ENCODE measurements at places on chromosomes 5 and 9.

DNA sequence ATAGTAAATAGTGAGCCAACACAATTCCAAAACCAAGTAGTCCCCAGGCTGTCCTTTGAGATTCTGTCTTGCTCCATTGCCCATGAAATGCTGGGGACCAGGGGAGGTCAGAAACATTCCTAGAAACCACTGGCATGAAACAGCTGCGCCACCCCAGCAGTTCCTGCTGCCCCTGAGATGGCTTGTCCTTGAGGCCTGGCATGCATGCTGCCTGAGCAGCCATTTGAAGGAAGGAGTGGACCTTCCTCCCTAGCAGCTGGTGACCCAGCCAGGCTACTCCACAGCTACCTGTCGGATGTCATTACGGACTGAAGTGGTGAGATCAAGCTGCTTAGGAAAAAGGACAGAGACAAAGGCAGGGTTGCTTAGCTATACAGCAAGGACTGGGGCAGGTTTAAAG, 260.6 kb downstream of the DENND1A start:
- DNase-seq, result peak; percentile 6

GRCh38 chr5:141439411-141440141, 9.3 kb downstream of the PCDHGA12 start:
- DNase-seq, result no peak

DNA sequence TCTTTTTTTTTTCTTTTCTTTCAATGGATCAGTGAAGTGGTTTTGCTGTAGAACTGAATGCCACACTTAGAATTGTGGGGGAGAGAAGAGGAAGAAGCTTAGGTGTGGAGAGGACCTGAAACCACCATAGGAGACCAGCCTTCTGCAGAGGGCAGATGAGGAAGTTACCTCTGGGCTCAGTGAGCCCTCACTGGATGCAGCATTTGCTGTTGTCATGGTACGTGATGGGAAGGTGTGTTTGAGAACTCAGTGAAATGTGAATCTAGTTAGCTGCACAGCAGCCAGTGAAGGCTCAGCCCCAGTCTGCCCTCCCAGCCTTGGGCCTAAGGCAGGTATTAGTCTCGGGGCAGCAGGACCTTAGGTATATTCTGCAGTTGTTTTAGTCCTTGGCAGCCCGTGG, 17.5 kb downstream of the CYFIP2 start:
- no peak for DNase-seq

GRCh38 chr5:94316916-94317838, 301.2 kb downstream of the KIAA0825 start:
- DNase-seq, result peak; percentile 23

DNA sequence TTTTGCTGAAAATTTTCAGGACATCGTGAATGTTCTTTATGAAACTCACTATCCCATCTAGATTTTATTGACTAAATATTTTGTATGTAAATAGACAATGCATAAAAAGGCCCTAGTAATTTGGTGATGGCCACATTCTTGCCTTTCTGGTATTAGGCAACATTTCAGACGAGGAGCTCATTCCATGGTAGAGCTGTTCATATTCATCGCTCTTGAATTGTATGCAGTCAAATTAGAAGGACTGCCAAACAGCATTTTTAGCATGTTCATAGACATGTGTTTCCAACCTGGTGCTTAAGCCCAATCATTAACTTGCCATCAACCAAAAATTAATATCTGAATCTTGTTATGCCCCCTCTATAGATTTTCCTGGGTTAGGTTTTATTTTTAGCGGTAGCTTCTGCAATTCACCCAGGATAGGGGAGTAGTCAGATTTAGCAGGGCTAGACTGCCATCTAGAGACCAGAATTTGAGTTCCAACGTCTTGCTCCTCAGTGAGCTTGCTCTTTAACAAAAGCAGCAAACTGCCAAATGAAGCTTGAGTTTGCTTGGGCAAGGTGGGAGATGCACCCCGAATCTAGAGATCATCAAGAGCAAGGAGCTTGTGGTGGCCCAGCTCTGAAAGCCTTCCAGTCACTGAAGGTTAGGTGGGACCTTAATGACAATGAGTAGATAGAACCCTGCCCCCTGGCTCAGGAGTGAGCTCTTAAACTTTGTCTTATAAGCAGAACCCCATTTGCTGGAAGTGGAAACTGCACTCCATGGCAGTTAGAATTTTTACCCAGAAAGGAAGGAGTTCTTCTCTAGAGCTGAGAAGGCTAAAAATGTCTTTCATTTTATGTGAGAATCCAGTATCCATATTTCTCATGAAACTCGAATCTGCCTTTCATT, 456.2 kb downstream of the RASEF start:
- DNase-seq, result peak; percentile 62

GRCh38 chr5:151085517-151086041, 4.7 kb upstream of the TNIP1 start:
- DNase-seq, result peak; percentile 42

GRCh38 chr5:133969654-133970324, 1.4 kb upstream of the C5orf15 start:
- DNase-seq, result peak; percentile 55

GRCh38 chr9:70856411-70856810, 265.0 kb downstream of the TRPM3 start:
- DNase-seq, result no peak

DNA sequence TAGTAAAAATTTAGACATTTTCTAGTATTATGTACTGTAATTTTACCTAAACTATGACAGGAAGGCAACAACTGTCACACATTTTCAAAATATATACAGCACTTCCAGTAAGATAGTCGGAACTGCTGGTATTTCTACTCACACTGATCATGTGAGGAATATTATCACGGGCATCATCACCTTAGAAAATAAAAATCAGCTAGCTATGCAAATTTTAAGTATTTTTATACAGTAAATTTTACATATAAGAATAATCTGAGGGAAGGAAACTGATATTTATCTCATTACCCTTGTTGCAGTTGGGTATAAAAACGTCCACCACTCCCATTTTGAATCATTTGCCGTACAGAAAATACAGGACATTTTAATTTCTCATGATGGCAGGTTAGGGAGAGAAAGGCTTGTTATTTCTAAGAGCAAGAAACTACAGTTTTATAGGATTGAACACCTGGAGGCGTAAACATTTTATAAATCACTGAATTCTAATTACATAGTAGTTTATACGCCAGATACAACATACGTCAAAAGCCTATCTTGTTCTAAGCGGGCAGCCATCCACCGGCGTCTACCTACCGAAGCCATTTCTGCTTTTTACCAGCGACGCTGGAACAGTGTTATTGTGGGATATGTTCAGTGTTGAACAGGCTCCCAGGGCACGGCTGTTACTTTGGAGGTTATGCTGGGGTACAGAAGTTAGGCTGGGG, 729 bp upstream of the TNPO1 start:
- no peak for DNase-seq

DNA sequence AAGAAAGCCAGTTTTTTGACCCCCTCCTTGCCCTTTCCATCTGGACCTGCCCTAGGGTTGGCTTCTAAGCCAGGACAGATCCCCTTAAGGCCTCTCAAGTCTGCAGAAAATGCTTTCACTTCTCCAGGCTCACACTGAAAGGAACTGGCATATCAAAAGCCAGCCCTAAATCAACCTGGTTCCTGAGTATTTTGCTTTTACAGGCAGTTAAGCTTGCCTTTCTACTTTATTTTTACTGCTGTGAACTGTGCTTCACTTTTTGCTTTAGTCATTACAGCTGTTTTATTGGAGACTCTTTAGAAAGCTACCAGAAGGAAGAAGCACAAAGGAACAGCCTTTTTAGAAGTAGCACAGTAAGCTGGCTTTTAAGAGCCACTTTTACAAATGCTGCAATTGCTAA, 5.0 kb downstream of the TARS1 start:
- DNase-seq, result no peak

DNA sequence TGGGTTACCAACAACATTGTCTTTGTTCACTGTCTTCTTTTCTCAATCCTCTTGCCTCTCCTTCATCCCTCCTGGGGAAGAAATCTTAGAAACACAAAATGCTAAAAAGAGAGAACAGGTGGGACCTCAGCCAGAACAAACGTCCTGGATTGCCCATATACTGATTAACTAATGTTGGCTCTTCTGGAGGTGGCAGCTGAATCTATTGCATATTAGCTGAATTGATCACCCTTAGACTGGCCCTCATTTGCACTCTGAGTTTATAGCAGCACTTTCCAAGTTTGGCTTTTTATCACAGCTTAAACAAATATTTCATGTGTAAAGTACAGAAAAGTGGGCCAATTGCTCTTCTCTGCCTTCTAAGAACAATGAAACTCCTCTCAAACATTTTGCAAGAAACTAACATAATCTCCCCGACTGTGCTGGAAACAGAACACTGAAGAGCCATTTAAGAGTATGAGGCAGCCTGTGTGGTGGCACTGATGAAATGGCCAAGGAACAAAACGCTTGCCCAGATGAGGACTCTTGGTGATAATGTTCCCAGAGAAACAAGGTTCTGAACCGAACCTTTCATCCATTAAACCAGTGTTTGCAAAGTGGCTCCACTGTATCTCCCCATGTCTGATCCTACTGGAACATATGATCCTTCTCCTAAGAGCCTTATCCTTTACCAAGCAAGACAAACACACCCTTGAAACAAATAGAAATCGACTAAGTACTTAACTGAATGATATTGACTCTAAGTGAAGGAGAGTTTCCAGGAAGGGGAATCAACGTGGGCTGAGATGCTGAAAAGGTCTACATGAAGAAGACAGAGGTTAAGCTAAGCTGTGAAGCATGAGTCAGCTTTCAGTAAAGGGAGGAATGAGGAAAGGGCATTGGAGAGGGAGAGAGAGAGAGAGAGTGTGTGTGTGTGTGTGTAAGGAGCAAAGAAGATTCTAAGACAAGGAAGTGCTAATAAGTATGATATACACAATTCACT, 83.2 kb upstream of the LIFR start:
- DNase-seq, result peak; percentile 32

DNA sequence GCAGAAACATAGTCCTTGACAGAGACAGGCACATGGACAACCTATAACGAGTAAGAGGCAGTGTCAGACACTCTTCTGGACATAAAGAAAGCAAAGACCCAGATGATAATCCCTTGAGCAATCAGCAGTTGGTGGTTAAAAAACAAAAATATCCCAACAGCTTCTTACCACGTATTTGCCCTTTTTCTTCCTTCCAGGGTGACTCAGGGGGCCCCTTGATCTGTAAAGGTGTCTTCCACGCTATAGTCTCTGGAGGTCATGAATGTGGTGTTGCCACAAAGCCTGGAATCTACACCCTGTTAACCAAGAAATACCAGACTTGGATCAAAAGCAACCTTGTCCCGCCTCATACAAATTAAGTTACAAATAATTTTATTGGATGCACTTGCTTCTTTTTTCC, 9.5 kb downstream of the GZMK start:
- no peak for DNase-seq

- DNase-seq, result no peak
Observed at GRCh38 chr9:103377667-103378066, 382.5 kb downstream of the CYLC2 start.

GRCh38 chr9:112642126-112642525, 75.8 kb downstream of the INIP start:
- DNase-seq, result no peak

DNA sequence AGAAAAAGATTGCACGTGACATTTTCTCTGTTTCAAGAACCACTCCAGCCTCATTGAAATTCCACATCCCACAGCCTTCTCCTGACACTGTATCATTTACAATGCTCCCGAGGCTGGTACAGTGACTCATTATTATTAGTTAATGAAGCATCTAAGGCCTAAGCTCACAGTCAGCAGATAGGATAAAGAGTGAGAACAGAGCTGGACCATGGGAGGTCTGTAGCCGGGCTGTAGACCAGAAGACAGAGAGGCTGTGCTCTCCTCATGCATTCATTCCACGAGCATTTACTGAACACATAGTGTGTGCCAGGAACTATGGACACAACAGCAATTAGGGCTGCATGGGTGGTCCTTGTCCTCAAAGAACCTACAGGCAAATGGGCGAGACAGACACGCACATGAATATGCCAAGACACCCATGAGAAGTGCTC, 47.3 kb upstream of the GALNT10 start:
- no peak for DNase-seq

- DNase-seq, result no peak
Observed at GRCh38 chr9:136667214-136667939, 4.7 kb downstream of the EGFL7 start.

DNA sequence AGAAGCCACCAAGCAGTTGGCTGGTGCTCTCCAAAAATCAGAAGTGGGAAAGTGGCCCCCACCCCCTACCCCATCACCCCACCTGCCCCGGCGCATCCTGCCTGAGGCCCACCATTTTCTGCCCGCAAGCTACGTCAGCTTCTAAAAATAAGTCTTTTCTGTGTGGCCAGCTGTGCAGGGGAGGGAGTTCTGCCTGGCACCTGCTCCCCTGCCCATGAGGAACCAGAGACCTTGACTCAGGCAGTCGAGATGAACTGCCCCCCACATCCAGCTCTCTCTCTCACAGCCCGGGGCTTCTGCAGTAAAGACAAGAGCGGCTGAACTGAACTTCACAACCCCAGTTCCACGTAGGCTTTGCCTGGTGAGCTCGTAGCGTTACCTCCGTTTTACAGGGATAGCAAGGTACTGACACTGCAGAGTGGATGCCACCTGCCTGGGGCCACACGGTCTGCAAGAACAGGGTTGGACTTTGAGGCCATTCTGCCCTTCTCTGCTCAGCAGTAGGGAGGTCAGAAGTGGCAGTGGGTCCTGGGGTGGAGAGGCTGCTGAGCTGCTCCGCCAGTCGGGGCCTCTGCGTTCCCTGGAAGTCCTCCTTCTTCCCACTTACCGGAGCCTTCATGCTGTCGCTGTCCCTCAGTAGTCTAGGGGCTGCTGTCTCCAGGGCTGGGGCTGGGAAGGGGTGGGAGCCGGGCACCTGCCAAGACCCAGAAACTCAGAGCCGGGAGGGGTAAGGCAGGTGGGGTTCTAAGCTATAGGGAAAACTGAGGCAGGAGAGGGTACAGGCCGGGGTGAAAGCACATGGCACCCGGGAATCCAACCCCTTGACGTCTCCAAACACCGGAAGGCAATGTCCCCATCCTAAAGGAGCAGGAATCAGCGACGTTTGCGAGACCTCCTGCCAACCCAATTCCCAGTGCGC, 781 bp downstream of the ST6GALNAC4 start:
- no peak for DNase-seq

GRCh38 chr5:10229306-10230048, 20.2 kb downstream of the ATPSCKMT start:
- DNase-seq, result peak; percentile 47

GRCh38 chr5:135251093-135251492, 147.9 kb downstream of the MACROH2A1 start:
- DNase-seq, result no peak

- DNase-seq, result no peak
Observed at GRCh38 chr5:181259974-181260719, 796 bp downstream of the TRIM52 start.

- no peak for DNase-seq
Observed at GRCh38 chr9:7996558-7996957, 197.0 kb upstream of the DMAC1 start.

GRCh38 chr5:122385286-122385685, 73.2 kb downstream of the SNCAIP start:
- DNase-seq, result no peak

Data from fibroblast of gingiva (primary cell).